ENCODE measurements at places on chromosomes 6 and 20. TPM values are rescaled to one million over a fixed set of nuclear protein-coding genes. Genes with fewer than 3 reads are reported as not detected.

The ACTL10 gene
- 1.0 TPM for total RNA-seq

The C6orf132 gene
- 0.14 TPM for total RNA-seq

The ADAM33 gene
- not detected for total RNA-seq

The GPR6 gene
- not detected for total RNA-seq

The HLA-DQA1 gene
- total RNA-seq: 0.93 TPM

- H3K4me3 ChIP-seq: no peak overlapping the region
- DNase-seq: no peak
- H3K27me3 ChIP-seq: no peaks in the 10 kb centered on the region
- H3K36me3 ChIP-seq: peaks cover 62% of the 10 kb centered on the region
Observed at GRCh38 chr20:31704225-31705119, 18.2 kb downstream of the BCL2L1 start.

DNA sequence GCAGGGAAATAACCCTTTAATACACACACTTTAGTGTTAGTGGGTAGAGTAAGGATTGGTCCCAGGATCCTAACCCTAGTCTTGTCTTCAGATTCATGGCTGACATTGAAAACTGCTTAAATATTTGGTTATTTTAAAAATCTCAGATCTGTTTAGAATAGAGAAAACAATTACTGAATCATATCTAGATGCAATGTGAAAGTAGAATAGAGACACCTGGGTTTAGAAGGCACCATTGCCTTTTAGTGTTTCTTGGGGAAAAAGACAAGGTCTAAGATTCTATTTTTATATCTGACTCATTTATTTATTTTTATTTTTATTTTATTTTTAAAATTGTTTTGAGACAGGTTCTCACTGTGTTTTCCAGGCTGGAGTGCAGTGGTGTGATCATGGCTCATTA lies 6.0 kb downstream of the DDX43 start:
- no peak for DNase-seq
- no peak overlapping the region for H3K27ac ChIP-seq
- no peaks in the 10 kb centered on the region for H3K36me3 ChIP-seq
- H3K27me3 ChIP-seq: no peaks in the 10 kb centered on the region

DNA sequence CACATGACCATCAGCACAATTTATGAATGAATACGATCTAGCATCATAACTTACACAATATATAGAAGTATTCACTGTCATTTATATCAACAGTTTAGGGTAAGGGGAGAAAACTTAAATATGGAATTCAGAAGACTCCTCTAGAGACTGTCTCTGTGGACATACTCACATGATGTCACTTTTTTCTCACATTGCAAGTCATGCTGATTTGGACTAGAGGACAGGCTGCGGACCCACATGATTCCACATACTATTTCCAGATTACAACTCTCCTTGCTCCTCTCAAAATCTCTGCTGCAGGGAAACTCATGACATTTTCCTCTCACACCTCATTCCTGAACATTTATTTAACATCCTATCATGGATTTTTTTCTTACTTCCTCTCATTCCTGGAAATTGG lies 13.4 kb downstream of the CRISP1 start:
- H3K36me3 ChIP-seq: no peaks in the 10 kb centered on the region
- no peak overlapping the region for H3K4me3 ChIP-seq
- DNase-seq: no peak
- no peak overlapping the region for H3K27ac ChIP-seq

DNA sequence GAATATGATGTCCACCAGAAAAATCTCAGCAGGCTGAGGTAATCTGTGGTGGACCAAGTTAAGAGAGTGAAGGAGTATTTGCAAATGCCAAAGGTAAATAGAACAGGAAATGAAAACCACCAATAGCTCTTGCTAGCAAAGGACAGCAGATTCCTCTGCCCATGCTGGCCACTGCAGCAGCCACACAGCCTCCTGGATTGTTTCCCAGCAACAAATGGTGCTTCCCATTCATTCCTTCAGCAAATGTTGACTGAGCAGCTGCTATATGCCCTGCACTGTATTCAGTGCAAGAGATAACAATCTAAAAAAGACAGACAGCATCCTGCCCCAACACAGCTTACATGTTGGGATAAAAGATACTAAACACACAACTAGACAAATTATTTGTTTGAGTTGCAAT lies 11.0 kb downstream of the ROS1 start:
- H3K36me3 ChIP-seq: no peaks in the 10 kb centered on the region
- H3K27ac ChIP-seq: no peak overlapping the region
- DNase-seq: no peak
- H3K4me3 ChIP-seq: no peak overlapping the region

DNA sequence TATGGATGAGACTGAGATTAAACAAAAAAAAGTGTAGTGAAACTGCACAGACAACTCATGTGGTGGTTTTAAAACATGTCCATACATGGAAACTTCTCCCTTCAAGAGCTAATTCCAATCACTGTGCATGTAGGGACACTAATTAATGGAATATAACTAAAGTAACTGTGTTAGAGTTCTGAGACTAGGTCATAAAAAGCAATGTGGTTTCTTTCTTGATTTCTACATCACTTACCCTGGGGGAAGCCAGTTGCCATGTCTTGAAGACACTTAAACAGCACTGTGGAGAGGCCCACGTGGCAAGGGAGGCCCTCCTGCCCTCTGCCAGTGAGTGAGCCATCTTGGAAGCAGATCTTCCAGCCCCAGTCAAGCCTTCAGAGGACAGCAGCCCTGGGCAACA lies 118.2 kb upstream of the DST start:
- H3K36me3 ChIP-seq: no peaks in the 10 kb centered on the region
- DNase-seq: no peak
- peaks cover under 1% of the 10 kb centered on the region for H3K27me3 ChIP-seq
- H3K4me3 ChIP-seq: no peak overlapping the region
- H3K27ac ChIP-seq: no peak overlapping the region
- H3K4me1 ChIP-seq: peaks cover 2% of the 10 kb centered on the region

DNA sequence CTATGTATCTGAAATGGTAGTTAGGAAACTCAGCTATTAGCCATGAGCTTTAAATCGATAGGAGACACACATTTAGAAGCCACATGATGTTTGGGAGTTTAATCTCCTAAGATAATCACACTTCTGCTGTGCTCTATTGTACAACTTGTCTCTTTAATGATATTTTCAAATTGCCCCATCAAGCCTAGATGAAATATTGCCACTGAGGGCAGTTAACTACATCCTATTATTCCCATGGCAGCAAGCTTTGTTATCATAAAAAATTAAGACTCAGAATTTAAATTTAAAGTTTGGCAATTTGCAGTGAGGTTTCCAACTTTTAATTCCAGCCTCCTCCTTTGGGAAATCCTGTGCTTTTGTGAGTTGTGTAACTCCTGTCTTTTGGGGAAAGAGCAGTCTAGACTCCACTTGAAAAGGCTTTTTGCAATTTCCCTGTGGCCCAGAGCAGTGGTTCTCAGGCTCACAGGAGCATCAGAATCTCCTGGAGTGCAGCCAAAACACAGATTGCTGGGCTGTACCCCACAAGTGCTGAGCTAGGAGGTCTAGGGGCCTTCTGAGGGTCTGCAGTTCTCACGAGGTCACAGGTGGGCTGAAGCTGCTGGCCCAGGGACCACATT lies 792.4 kb downstream of the QKI start:
- no peaks in the 10 kb centered on the region for H3K4me1 ChIP-seq
- H3K4me3 ChIP-seq: no peak overlapping the region
- no peak overlapping the region for H3K27ac ChIP-seq
- no peaks in the 10 kb centered on the region for H3K36me3 ChIP-seq
- no peaks in the 10 kb centered on the region for H3K27me3 ChIP-seq
- no peak for DNase-seq

GRCh38 chr20:45771182-45771759 lies 20.4 kb downstream of the WFDC3 start:
- DNase-seq: peak; percentile 88
- no peak overlapping the region for H3K27ac ChIP-seq
- H3K36me3 ChIP-seq: no peaks in the 10 kb centered on the region
- H3K4me1 ChIP-seq: peaks cover 3% of the 10 kb centered on the region
- H3K4me3 ChIP-seq: no peak overlapping the region
- H3K27me3 ChIP-seq: peaks cover 3% of the 10 kb centered on the region

DNA sequence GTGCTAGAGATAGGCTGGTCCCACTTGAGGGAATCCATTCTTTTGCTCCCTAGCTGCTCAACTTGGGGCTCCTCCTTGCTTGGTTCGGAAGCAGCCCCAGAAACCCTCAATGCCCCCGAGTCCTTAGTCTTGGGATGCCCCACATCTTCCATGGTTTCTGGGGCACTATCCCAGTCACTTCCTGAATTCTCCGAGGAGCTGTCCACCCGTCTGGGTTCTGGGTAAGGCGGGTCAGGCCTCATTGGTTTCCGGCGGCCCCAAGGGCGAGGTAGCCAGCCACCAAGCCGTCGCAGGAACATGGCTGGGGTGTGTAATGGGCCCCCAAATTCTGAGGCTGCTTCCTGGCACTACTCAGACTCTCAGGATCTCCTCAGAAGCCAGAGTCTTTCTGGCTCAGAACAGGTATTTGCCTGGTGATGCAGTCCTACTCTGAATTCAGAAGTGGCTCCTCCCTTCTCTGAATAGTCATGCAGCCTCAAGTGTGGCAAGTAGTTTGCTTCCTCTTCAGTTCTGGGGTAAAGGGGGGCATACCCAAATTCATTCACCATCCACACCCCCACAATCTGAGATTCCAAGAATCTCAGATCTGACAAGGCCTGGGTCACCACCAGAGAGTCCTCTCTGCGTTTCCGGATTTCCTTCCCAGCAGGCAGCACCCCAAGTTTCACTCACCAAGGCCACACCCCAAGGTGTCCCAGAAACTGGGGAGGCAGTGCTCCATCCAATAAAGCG lies 763 bp downstream of the C6orf47 start:
- peak overlapping the region; percentile 94 for H3K27ac ChIP-seq
- peak; percentile 59 for DNase-seq
- H3K4me3 ChIP-seq: peak overlapping the region; percentile 91
- H3K27me3 ChIP-seq: no peaks in the 10 kb centered on the region

GRCh38 chr20:1734269-1734858 lies 76.8 kb upstream of the SIRPG start:
- DNase-seq: peak; percentile 65
- H3K27ac ChIP-seq: peak overlapping the region; percentile 5
- peaks cover 37% of the 10 kb centered on the region for H3K4me1 ChIP-seq
- H3K27me3 ChIP-seq: no peaks in the 10 kb centered on the region
- H3K4me3 ChIP-seq: no peak overlapping the region

DNA sequence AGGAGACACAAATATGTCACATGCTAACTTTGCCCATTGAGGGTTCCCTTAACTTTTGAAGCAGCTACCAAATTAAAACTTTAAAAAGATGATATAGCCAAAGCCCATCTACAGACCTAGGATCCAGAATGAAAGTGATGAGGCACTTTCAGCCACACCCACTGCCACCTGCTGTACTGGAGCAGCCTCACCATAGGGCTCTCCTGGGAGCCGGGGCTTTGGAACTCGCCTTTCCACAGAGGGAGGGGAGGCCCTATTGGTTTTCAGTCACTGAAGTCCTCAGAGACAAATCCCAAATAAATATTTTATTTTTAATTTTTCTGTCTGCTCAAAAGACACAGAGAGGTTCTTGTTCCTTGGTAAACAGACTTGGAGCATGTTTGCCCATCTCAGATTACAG lies 238.1 kb upstream of the TAB2 start:
- H3K4me3 ChIP-seq: no peak overlapping the region
- H3K27me3 ChIP-seq: no peaks in the 10 kb centered on the region
- H3K27ac ChIP-seq: no peak overlapping the region
- H3K36me3 ChIP-seq: no peaks in the 10 kb centered on the region
